ENCODE measurements at places on chromosomes 11 and 22. TPM values are rescaled to one million over a fixed set of nuclear protein-coding genes. Genes with fewer than 3 reads are reported as not detected.

The PRCP gene
- 24.1 TPM for total RNA-seq

The OR51B5 gene
- total RNA-seq: not detected

The KIRREL3 gene
- not detected for total RNA-seq

The SLC22A12 gene
- not detected for total RNA-seq

The MS4A15 gene
- not detected for total RNA-seq

The UPB1 gene
- total RNA-seq: 1.4 TPM

The FZD4 gene
- 0.06 TPM for total RNA-seq

The CDKN1C gene
- 4.9 TPM for total RNA-seq

The SCGB1A1 gene
- not detected for total RNA-seq

The TNNI2 gene
- total RNA-seq: not detected

The APOBEC3G gene
- 44.5 TPM for total RNA-seq

DNA sequence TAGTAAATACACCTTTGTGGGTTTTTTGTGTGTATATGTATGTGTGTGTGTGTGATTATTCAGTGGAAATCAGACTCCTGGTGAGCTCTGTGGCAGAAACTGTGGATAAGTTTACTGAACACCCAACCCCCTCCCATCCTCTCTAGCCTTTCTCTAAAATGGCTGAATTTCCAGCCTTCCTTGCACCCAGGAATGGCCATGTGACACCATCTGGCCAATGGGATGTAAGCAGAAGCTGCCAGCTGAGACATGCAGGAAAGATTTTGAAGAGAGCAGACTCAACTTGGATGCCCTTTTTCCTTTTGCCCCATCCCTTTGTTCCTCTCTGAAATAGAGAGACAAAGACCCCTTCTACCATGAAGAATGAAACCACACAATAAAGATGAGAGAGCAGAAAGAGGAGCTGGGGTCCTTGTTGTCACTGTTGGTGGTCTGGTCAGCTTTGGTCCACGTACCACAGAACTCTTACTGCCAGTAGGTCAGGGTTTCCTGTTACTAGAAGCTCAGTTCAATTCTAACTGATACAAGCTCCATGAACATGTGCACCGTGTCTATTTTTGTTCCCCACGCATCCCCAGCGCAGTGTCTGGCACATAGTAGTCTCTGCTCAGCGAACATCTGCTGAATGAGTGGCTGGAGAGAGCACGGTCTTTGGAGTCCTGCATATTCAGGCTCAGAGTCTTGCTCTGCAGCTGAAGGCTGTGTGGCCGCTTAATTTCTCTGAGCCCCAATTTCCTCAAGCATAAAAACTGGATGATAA is 57.5 kb downstream of the SEZ6L start:
- DNase-seq: no peak

- no peak for DNase-seq
Observed at GRCh38 chr11:94199136-94200130, 70.8 kb downstream of the PANX1 start.

DNA sequence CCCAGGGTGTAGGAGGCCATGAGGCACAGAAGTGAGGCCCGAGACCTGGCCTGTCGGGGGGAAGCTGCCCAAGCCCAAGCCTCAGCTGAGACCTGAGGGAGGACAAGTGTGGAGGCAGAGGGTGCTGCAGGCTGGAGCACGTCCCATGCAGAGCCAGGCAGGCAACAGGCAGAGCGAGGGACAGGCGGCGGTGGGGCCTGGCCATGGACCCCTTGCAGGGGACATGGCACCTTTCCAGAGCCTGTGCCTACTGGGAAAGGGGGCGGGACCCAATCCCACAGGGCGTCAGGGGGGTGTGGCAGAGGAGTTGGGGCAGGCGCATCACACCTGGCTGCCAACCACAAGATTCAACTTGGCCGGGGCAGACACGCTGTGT is 4.3 kb downstream of the TNNI2 start:
- no peak for DNase-seq

DNA sequence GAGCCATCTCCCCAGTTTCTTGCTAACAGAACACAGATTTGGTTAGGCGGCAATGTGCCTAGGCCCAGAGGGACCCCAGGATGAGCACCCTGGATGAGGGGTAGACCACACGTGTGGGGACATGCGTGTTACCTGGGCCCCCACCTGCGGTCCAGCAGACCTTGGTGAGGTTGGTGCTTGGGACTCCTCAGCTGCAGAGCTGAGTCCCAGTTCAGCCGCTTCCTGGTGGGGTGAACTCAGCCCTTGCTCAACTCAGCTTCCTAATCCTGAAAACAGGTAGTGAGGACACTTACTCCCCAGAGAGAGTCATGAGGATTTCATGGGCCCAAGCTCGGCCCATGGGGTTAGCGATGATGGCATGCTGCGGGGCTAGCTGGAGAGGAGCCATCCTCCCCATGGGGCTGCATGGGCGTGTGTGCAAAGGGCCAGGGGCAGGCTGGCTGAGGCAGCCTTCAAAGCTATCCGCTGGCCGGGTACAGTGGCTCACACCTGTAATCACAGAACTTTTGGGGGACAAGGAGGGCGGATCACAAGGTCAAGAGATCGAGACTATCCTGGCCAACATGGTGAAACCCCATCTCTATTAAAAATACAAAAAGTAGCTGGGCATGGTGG is 46.9 kb upstream of the SHISAL1 start:
- DNase-seq: no peak

DNA sequence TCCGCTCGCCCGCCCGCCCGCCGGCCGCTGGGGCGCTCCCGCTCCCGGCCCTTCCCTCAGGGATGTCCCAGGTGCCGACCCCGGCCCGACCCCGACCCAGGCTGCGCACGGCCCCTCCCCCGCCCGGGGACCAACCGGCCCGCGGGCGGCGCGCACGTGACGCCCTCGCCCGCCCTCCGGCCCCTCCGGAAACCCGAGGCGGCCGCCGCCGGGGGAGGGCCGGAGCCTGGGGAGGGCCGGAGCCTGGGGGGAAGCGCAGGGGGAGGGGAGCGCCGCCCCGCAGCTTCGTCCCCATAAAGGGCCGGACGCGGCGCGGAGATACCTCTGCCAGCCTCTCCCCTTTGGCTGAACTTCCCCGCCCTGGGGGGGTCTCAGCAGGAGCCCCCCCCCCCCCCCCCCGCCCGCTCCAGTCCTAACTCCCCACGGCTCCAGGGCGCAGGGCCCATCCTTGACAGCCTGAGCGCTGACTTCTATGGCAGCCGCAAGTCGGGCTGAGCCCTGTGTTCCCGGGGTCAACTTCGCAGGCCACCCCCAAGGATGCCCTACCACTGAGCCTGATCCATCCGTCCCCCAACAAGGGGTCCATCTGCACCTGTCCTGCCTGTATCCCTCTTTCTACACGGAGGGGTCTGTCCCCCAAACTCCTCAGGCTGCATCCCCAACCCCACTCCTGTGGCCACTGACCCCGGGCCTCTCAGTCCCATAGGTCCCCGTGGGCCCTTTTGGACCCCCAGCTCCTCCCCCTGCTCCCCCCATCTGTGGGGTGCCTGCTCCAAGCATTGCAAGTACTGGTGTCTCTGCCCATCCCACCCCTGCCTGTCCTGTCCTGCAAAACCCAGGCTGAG is at the start of gene MAPK12:
Gene MAPK12 (minus strand): TSS at position 69 of the 845 bp plus-strand sequence. CDS start 174 bp downstream, outside the sequence.
- no peak for DNase-seq

DNA sequence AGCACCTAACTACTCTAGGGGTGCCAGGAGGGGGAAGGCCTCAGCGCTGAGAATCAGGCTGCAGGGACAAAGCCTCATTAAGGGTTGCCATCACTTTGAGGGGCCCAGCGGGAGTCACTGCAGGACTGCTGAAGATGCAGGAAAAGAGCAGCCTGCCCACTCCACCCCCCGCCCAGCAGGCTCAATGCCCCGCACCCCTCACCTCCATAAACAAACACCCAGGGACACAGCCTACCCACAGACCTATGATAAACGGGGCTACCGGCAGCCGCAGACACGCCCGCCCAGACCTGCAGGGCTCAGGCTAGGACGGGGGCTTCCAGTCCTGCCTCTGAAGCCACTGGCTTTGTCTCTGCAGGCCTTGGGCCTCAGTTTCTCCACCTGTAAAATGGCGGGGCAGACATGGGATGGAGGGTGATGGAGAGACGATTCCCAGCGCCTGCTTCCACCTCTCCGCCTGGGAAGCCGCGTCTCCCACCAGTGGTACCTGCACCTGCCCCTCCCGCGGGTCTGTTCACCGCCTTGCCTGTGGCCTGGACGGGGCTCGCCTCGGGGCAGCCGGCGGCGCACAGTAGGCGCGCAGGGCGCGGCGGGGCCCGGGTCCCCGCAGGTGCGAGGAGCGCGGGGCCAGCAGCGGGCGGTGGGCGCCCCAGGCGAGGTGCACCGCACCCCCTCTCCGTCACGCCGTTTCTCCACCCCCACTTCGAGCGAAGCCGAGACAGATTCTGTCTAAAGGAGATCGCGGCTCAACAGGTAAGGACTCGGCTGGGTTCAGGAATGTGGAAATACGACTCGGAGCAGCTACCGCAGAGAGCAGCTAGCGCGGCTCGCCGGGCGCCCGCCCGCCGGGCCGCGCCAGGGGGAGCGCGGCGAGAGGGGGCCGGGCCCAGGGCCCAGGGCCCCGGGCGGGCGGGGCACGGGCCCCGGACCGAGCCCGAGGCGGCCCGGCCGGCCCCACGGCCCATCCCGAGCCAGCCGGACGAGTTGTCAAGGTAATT is 1.5 kb downstream of the WNT7B start:
- DNase-seq: no peak

- DNase-seq: no peak
Observed at GRCh38 chr11:122509091-122509490, 146.4 kb upstream of the UBASH3B start.

DNA sequence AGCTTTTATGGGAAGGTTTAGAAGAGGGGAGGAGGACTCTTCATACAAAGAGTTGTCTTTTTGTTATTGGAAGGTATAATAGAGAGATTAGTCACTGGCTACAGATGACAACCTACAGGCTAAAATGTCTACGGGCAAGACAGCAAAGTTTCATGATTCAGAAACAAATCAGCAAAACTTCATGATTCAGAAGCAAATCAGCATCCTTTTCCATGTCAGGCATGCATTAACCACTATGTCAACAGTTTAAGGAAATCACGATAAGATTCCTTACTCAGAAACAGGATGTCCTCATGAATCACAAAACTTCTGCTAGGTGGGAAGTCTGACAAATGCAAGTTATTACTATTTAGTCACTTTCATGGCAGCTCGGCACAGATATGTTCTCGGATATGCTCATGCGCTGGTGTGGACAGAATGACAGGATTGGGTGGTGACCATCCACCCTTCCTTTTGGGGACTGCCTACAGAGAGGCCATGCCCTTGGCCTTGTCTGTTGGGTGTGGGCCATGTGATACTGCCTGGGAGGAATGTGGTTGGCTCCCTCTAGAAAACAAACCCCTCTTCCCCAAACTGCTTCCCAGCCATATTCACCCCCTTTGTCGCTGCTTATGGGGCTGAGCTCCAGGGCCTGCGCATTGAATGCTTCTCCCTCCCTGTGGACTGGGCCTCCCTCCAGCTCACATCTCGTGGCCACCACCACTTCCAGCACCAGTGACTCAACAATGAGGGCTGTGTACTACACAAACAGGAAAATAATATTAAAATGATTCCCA is 10.1 kb downstream of the C11orf91 start:
- no peak for DNase-seq

DNA sequence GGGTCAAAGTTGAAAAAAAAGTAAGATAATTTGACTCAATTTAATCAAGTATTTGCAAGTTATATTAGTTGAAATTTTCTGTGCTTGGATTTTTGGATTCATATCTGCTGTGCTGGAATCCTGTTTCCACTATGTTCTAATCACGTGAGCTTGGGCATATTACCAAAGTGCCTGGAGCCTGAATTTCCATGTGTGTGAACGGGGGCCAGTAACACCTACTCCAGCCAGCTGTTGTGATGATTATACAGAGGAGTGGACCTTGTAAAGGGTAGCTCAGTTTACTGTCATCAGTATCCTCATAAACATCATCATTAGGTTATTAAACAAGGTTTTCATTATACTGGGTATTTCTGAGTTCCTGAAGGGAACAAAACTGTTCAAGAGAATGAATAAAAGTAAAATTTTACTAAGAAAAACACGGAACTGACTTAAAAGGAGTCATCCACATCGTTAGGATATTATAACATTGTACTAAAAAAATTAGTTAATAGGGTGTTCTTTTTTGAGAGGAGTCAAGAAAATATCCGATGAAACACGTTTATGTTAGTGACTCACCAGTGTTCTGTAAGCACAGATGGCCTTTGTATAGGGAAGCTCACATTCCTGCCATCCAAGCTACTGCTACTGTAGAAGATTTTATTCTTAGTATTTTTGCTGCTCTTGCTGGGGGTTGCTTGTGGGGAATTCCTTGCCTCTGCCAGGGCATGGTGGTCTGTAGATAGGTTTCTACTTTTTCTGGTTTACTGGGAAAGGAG is 144.1 kb downstream of the ARHGAP42 start:
- no peak for DNase-seq

- DNase-seq: no peak
Observed at GRCh38 chr11:74268456-74268855, 43.0 kb downstream of the P4HA3 start.

GRCh38 chr11:106228996-106229395 is 151.5 kb downstream of the AASDHPPT start:
- no peak for DNase-seq

DNA sequence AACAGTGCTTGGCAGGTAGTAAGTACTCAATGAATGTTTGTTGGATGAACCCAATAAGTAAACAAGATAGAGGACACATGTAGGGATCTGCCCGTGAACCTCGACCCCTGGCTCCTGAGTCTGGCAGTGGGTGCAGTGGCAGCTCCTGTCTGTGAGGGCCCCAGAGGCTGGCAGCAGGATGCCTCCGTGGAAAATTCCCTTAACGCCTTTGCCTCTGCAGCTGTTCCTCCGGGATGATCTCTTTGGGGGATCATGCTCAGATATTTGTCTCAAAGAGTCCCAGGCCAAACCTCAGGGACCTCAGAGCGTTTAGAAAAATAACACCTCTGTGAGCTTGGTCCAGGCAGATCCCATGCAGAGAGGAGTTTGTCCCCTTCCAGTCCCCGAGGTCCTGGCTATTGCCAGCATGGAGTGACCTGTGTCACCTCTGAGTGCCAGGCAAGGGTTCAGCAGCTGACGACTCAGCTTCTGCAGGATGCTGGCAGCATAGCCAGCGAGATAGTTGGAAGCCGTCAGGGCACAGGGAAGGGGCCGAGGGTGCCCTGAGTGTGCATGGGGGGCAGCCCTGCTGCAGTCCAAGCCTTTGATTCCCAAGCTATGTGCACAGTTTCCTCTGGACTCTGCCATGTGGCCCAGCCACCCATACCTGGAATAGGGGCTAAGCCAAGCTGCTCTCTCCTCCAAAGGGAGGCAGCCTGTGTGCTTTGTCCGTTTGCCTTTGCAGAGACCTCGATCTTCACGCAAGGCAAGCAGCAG is 613 bp upstream of the MCHR1 start:
- no peak for DNase-seq

GRCh38 chr11:70240337-70240736 is 30.2 kb upstream of the PPFIA1 start:
- DNase-seq: no peak

GRCh38 chr22:40721266-40721665 is 42.0 kb downstream of the MCHR1 start:
- DNase-seq: no peak

- DNase-seq: no peak
Observed at GRCh38 chr11:2207773-2208621, 36.4 kb upstream of the TH start.
